Kasumi-1 (cell line): ENCODE measurements at places on chromosomes 2 and 18.

DNA sequence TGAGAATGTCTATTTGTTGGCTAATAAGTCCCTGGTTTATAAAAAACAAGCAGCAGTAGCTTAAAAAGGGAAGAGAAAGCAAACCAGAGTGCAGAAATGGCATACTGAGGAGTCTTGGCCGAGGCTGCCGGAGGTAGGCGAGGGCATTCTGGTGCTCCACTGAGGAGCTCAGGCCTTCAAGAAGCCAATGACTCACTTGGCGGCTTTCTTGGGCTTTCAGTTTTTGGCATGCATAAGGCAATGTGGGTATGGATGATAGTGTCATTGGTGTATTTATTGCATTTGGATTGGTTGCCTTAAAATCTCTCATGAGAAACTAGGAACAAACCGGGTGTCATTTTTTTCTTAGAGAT is 119.6 kb upstream of the ARL5A start:
- peak; percentile 27 for DNase-seq

DNA sequence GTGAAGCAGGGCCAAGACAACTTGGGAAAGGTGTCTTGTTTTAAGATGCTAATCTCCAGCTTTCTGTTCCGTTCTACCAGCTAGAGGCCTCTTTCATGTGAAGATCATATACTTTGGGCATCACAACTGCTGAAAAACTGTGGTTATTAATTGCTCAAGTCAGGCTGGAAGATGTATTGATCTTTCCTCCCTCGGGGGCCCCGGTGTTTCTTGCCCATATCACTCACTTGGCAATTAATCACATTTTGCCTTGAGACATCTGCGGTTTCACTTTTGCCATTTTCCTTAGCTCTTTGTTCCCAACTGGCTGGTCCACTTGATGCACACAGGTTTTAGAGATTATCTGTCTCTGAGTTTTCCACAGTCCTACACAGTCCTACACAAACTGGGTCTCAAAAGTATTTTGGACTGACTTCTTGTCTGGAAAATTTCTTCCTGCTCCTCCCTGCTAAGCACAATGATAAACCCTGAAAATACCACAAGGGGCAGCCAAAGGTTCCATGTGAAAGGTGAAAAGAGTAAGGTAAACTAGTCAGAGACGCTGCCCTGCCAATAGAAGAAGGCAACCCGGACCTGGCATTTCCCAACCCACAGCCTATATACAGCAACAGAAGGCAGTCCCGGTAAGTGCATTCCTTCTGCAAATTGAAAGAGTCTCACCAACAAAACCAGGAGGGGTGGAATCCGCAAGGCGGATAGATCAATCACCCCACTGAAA is 181.0 kb downstream of the AFF3 start:
- DNase-seq, result no peak

DNA sequence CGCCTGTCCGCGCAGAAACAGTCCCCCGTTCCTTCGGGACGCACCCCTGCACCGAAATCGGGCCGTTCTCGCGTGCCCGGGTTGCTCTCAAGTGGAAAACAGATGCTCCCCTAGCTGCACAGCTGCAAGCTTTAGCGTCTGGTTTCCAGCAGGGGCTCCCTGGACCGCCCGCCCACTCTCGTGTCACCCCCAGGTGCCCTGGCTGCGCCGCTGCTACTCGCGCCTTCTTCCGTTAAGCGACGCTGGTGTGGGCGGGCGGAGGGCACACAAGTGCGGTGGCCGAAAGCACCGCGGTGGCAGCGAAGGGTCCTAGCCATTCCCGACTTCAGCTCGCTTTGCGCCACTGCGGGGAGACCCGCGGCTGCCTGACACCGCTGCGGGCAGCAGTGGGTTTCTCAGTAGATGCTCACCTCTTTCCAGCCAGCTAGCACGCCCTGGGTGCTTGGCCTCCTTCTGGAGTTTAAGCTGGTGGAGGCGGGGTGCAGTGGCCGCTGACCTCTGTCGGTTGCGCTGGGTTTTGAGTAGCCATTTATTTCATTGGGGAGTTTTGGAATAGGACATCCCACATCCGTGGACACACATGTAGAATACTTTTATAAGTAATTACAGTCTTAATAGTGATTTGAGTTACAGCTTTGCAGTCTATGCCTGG is 806 bp downstream of the ZNF407 start:
- DNase-seq, result peak; percentile 65

- peak; percentile 20 for DNase-seq
These were observed 146.5 kb downstream of the FAM210A start for GRCh38 chr18:13579874-13580273.

DNA sequence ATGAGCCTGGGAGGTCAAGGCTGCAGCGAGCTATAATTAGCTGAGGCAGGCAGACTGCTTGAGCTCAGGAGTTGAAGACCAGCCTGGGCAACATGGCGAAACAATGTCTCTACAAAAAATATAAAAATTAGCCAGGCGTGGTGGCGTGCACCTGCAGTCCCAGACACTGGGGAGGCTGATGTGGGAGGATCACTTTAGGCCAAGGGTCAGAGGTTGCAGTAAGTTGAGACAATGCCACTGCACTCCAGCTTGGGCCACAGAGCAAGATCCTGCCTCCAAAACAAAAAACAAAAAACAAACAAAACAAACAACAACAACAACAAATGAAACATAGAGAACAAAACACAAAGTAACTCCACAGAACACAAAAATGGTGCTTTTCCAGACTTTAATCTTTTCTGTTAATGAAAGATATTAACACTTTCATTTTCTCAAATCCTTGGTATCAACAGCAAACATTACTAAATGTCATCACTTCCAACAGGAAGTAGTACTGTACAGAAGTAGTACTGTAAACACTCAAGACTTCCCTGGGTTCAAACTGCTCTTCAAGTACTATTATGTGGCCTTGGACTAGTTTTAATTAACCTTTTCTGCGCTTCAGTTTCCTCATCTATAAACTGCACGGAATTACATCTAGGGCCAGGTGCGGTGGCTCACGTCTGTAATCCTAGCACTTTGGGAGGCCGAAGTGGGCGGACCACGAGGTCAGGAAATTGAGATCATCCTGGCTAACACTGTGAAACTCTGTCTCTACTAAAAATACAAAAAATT is 27.9 kb downstream of the PUM2 start:
- no peak for DNase-seq

DNA sequence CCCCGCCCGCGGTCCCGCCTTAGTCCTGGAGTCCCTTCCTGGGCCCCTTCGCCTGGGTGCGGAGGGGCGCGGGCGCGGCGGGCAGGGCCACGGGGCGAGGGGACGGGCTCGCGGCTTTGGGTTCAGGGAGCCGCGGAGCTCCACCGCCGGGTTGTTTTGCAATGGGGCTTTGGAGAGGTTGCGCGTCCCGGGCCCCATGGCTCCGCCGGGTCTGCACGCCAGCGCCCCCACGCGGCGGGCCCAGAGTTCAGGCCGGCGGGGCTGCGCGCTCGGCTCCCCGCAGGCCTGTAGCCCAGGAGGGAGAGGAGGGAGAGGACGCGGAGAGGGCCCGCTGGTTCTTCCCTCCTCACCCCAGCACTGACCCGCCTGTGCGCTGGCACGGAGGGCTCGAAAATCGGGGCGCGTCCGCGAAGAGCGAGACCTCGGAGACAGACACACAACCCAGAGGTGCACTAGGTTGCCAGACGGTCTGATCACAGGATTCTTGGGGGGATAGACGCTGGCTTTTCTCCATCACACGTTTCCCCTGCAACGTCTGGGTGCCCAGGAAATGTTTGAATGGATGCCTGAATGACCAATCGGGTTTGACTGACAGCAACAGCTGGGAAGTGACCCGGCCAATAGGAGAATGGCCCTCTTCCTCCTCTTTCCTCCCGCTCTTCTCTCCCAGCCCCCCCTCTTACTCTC is 4.9 kb upstream of the SIX2 start:
- peak; percentile 41 for DNase-seq

GRCh38 chr18:63206433-63207142 is 113.0 kb downstream of the BCL2 start:
- DNase-seq, result no peak

- no peak for DNase-seq
These were observed 69.3 kb downstream of the TIMM21 start for GRCh38 chr18:74217476-74218143.

DNA sequence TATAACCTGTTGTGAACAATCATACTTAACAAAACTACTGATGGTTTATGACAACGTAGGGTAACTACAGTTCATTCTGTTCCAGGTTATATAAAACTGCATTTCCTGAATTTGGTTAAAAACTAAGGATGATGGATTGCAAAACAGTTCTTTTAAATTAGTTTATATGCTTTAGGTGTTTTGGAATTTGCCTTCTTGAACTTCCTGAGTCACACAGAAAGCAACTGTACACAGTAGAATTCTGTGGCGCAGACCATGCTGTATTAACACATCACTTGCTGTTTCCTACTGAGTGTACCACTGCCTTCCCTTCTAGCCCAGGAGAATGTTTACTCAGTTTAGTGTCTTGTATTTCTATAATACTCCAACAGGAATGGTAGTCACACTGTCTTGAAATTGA is 19.4 kb downstream of the ITGB1BP1 start:
- DNase-seq, result no peak

DNA sequence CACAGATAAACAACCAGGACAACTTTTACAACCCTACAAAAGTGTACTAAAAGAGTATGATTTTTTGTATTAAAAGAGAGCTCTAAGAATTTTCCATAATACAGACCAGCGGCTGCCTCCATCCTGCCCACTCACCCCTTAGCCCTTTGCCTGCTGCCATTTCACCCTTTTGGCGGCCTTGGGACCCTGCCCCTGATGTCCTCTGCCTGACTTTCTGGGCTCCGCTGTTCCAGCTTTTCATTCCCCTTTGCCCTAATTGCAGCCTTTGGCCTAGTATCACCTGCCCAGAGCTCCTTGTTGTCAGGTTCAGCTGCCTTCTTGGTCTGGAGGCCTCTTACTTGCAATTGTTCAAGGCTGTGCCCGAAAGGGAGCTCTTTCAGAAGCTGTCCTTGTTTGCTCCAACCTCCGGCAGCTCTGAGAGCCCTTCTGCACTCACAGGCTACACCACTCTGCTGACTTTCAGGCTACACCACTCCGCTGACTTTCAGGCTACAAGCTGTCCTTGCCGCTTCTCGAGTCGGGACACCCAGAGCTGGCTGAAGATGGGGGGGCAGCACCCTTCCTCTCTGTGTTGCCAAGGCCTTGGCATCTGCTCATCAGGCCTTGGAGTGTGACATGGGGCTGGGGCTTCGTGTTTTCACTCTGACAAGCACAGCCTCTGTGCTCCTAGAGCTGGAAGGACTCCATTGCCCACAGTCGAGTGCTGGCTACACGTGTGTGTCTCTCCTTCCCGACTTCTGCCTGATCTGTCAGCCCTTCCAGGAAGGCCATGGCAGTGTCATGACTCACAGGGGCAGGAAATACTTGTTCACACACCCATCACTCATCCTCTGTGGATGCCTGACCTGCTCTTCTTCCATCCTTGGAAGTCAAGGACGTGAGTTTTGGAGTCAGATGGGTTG is 43.1 kb upstream of the HDAC4 start:
- DNase-seq, result no peak

DNA sequence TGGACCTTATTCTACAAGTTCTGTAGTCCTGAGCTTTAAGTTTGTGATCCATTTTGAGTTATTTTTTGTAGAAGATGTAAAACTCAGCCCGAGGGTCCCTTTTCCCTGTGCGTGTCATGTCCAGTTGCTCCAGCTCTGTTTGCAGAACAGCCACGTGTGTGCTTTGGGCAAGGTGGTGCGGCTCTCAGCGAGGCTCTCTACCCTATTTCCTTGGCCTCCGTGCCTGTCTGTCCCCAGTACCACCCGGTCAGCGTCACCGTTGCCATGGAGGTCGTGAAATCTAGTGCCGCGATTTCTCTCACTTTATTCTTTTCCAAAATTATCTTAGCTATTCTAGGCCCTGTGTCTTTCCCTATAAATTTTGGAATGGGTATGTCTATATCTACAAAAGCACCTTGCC is 141.0 kb upstream of the CTDP1 start:
- DNase-seq, result no peak

DNA sequence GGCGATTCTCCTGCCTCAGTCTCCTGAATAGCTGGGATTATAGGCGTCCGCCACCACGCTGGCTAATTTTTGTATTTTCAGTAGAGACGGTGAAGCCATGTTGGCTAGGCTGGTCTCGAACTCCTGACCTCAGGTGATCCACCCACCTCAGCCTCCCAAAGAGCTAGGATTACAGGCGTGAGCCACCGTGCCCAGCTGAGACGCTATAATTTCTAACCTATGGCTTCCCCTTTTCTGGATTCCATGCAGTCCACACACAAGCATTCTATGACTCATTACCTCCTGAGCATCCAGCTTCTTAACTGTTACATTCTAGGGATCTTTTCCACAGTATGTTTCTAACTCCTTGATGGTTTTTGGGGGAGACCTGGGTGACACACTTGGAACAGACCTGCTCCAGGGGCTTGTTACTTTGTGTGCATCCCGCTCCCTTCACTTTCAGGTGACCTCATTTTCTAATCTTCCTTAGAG is 11.8 kb upstream of the KCMF1 start:
- peak; percentile 27 for DNase-seq

- no peak for DNase-seq
These were observed 11.7 kb upstream of the FAM228A start for GRCh38 chr2:24163186-24163585.

- DNase-seq, result no peak
These were observed 68.3 kb downstream of the NEB start for GRCh38 chr2:151665959-151666358.

GRCh38 chr2:218000136-218000535 is 2.7 kb downstream of the TNS1 start:
- DNase-seq, result no peak

DNA sequence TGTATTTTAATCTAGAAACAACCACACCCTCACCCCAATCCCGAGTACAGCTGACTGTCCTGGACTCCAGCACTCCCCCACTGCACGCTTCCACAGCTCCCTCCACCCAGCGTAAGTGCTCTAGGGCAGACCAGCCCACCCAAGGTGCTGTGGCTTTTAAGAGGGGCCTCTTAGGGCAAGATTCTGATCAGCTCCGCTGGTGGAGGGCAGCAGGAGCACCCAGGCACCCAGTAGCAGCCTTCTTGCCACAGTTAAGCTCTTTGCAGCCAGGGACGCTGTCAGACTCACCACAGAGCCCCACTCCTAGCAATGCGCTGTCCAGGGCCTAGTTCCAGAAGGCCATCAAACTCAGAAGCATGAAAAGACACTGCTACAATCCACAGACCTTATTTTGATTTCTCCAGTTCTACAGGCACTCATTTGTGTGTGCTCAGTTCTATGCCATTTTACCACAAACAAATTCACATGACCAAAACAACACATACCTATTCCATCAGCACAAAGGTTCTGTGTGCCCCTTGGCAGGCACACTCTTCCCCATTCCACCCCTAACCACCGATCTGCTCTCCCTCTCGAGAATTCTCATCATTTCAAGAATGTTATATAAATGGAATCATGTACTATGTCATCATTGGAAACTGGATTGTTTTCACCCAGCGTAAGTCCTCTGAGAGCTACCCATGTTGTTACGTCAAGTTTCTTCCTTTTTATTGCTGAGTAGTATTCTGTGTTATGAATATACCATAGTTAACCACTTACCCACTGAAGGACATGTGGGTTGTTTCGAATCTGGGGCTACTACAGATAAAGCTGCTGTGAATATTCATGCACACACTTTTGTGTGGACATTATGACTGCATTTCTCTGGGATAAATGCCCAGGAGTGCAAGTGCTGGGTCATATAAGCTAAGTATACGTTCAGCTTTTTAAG is 40.4 kb downstream of the PTPN2 start:
- no peak for DNase-seq
